ENCODE measurements at places on chromosomes 13 and 19.
A peak's percentile ranks its signal among the peaks of the same experiment; 100 is the strongest.

DNA sequence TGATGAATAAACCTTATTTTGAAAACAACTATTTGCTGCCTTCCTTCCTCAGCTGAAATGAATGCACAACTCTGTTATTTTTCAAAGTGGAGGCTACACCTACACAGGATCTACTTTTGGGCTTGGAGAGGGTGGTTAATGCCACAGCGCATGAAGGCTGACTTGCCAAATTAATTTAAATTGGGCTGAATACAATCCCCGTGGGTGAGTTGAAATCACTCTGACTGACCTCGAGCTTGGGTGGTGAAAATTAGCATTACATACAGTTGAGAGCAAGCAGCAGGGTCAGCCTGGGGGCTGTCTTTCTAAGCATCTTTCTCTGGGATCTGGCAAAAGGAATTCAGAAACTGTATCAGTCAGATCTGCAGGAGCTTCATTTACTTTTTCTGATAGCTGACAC lies 38.5 kb downstream of the TPT1 start:
- DNase-seq, result no peak

- DNase-seq, result no peak
These were observed 87.6 kb downstream of the ARHGEF7 start for GRCh38 chr13:111202745-111203144.

GRCh38 chr13:86006317-86006716 lies 207.1 kb upstream of the SLITRK6 start:
- no peak for DNase-seq

DNA sequence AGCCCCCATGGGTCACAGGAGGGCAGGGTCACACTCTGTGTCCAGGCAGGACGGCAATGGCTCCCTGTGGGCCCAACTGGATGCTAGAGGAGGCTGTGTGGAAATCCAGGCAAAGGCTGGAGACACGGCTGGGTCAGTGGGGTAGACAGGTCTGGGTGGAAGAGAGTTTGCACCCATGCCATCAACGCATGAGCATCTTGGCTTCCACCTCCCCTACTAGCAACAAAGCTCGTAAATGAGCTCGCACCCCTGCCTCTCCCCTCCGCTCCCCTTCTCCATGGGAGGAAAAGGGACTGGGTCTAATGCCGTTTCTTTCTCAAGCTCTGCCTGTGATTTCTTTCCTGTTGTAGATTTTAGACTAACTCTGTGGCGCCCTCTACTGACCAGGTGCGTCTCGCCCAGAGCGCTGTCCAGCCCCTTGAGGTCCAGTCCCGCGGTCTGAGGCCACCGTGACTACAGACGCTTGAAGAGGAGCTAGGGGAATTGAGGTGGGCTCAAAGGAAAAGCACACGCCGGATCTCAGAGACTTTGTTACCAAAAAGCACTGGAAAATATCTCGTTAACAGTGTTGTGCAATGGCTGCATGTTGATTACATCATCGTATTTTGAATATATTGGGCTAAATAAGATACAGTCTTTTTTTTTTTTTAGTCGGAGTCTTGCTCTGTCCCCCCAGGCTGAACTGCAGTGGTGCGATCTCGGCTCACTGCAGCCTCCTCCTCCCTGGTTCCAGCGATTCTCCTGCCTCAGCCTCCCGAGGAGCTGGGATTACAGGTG lies 50.7 kb upstream of the USP29 start:
- DNase-seq, result peak; percentile 44

- no peak for DNase-seq
These were observed 81.6 kb downstream of the CHST8 start for GRCh38 chr19:33703438-33703750.

- DNase-seq, result no peak
These were observed 94.7 kb downstream of the RBM26 start for GRCh38 chr13:79311386-79311785.

DNA sequence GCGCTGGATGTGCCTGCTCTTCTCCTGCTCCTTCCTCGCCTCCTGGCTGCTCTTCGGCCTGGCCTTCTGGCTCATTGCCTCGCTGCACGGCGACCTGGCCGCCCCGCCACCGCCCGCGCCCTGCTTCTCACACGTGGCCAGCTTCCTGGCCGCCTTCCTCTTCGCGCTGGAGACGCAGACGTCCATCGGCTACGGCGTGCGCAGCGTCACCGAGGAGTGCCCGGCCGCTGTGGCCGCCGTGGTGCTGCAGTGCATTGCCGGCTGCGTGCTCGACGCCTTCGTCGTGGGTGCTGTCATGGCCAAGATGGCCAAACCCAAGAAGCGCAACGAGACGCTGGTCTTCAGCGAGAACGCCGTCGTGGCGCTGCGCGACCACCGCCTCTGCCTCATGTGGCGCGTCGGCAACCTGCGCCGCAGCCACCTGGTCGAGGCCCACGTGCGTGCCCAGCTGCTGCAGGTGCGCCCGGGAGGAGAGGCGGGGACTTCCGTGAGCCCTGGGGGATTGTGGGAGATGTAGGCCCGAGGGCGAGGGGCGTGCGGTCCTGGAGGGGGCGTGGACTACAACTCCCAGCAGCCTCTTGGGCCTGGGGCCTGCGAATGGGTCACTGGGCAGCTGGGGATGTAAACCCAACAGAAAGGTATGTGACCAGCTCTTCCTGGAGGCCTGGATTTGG lies 6.7 kb downstream of the KCNJ14 start:
- DNase-seq, result no peak

- no peak for DNase-seq
These were observed 7.0 kb downstream of the SERP2 start for GRCh38 chr13:44380404-44381165.

GRCh38 chr13:54029226-54029625 lies 1000.6 kb downstream of the OLFM4 start:
- DNase-seq, result no peak

DNA sequence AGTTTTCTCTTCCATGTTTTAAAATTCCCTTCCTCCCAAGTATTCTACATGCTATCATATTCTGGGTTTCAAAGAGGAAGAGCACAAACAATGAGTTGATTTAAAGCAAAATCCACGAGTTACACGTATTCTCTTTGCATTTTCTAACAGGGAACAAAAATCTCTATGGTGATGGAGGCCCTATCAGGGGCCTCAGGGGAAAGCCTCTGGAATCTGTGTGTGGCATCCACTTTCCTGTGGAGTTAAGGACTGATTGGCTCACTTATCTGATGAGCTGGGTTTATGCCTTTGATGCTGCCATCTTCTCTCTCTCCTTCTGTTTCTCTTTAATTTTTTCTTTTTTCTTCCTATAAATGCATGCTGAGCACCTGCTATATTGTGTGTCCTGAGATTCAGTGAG lies 14.8 kb downstream of the OLFM4 start:
- DNase-seq, result no peak

GRCh38 chr13:28147495-28147894 lies 9.2 kb downstream of the PAN3 start:
- DNase-seq, result no peak

- no peak for DNase-seq
These were observed 15.2 kb downstream of the TNNT1 start for GRCh38 chr19:55133639-55134444.
